ENCODE measurements at places on chromosomes 5 and 9. TPM values are rescaled to one million over a fixed set of nuclear protein-coding genes. Genes with fewer than 3 reads are reported as not detected.

Gene PCDHB4
- total RNA-seq: not detected

Gene GAPT
- not detected for total RNA-seq

Gene FREM1
- not detected for total RNA-seq

Gene IFNB1
- total RNA-seq: not detected

Gene FAT2
- under 0.01 TPM for total RNA-seq

Gene SOWAHA
- 0.28 TPM for total RNA-seq

Gene BAAT
- not detected for total RNA-seq

Gene FGF18
- 0.16 TPM for total RNA-seq

Gene ZNF366
- not detected for total RNA-seq

DNA sequence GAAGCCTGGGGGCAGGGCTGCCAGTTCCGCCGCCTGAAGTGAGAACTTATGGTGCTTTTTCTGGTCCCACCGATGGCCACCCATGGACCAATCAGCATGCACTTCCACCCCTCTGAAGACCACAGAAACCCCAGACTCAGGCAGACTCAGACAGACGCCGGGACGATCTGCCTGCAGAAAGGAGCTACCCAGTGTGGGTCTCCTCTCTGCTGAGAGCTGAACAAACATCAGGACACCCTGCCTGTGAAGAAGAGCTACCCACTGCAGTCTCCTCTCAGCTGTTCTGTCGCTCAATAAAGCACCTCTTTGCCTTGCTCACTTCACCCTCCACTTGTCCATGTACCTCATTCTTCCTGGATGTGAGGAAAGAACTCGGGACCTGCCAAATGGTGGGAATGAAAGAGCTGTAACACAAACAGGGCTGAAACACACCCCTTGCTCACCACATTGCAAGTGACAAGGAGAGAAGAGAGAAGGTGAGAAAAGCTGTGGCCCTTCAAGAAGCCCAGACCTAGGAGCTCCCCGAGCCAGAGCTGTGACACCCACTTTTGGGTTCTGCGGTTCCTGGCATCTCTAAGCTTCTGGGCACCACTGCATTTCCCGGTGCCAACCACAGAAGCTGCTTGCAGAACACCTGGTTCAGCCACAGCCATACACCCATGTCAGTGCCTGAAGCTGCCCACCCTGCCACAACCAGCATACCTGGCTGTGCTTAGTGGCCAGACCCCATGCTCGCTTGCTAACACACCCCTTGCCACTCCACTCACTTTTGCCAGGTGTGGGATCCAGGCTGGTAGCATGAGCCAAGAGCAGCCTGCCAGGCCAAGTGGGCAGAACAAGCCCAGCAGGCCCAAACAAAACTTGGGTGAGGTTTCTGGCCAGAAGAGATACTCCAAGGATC, 114.3 kb upstream of the TSLP start:
- no peak overlapping the region for H3K27ac ChIP-seq
- no peaks in the 10 kb centered on the region for H3K36me3 ChIP-seq
- no peaks in the 10 kb centered on the region for H3K27me3 ChIP-seq

- H3K27ac ChIP-seq: no peak overlapping the region
- peak overlapping the region; percentile 61 for H3K4me3 ChIP-seq
- H3K27me3 ChIP-seq: peaks cover 57% of the 10 kb centered on the region
Observed at GRCh38 chr9:121498487-121499176, 1.0 kb downstream of the GGTA1 start.

DNA sequence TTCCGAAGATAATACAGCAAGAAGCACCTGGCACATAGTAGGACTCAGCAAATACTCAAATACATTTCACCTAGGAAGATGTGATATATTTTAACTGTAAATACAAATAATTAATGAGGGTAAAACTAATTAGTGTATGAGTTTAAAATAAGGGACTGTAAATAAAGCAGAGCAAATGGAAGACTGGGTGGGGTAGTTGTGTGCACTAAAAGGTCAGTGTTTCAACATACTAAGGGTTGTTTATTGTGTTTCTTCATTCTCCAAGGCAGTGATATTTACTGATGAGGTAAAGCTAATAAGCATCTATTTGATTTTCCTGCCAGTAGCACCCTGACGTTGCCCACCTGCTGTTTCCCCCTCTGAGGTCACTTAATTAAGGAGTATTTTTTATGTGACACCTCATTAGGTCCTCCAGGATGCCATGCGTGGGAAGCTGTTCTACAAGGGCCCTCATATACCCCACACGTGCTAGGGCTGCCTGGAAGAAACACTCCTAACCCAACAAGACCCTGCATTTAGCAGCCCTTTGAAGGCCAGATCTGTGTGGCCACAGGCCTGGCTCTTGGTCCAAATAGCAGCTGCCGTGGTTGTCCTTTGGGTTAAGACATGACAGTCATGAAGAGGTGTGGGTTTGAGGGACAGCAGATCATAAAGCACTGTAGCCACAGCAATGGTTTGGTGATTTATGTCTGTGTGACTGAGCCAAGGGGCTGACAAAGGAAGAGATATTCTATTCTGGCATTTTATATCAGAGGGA, 97.5 kb upstream of the RPS23 start:
- DNase-seq: no peak
- no peak overlapping the region for H3K27ac ChIP-seq
- peaks cover 6% of the 10 kb centered on the region for H3K36me3 ChIP-seq
- H3K4me1 ChIP-seq: peaks cover 9% of the 10 kb centered on the region
- no peaks in the 10 kb centered on the region for H3K27me3 ChIP-seq

- no peaks in the 10 kb centered on the region for H3K36me3 ChIP-seq
- H3K4me3 ChIP-seq: no peak overlapping the region
- no peak for DNase-seq
- H3K27me3 ChIP-seq: no peaks in the 10 kb centered on the region
- H3K27ac ChIP-seq: no peak overlapping the region
Observed at GRCh38 chr5:172713809-172714490, 57.0 kb downstream of the DUSP1 start.

DNA sequence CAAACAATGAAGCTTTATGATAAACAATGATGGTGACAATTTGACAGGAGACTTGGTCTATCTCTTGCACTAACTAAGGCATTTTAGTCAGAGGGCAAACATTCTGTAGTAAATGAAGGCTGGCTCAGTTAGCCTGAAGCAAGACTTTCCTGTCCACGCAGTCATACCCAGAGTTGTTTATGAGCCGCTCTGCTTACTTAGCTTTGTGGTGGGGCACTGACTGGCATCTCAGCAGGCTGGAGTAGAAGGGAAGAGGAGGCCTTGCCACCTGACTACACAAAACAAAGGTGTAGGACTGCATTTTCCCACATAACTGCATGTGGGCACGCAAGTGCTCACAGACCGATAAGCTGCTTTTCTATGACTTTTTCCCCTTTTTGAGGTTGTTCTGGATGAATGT, 133.7 kb upstream of the EPB41L4A start:
- no peak for DNase-seq
- H3K27ac ChIP-seq: no peak overlapping the region
- no peaks in the 10 kb centered on the region for H3K4me1 ChIP-seq
- H3K4me3 ChIP-seq: no peak overlapping the region
- H3K36me3 ChIP-seq: no peaks in the 10 kb centered on the region

- H3K27me3 ChIP-seq: no peaks in the 10 kb centered on the region
- peaks cover 5% of the 10 kb centered on the region for H3K36me3 ChIP-seq
- no peak overlapping the region for H3K4me3 ChIP-seq
- no peak overlapping the region for H3K27ac ChIP-seq
- peaks cover 6% of the 10 kb centered on the region for H3K4me1 ChIP-seq
Observed at GRCh38 chr5:35753500-35753899, 103.2 kb upstream of the IL7R start.

DNA sequence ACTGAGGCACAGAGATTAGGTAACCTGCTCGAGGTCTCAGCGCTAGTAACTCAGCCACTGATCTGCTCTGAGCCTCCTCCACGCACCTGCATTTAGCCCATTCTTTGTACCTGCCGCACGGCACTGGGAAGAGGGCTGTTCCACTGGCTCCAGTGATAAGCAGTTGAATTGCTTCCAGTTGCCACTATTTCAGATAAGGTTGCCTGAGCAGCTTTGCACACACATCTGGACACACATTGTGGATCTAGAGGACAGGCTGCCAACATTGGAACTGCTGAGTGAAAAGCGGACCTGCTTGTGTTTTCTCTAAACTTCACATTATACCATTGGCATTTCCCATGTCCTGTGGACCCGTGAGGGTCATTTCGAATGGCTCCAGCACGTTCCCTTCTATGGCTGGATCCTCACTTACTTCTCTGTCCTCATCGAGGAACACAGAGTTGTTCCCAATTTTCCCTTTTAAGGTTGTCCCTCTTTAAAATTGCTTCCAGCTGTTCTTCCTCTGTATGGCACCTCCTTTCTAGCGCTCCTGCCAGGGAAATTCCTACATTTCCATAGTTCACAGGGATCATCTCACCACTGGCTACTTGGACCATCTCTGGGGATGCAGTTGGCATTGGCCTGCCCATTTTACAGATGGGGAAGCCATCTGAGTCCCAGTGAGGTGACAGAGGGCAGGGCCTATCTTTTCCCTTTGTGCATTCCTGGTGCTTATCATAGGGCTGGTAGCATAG, 45.9 kb upstream of the RPL26L1 start:
- no peaks in the 10 kb centered on the region for H3K27me3 ChIP-seq
- peaks cover 6% of the 10 kb centered on the region for H3K36me3 ChIP-seq
- H3K4me3 ChIP-seq: no peak overlapping the region
- no peak overlapping the region for H3K27ac ChIP-seq
- no peak for DNase-seq
- no peaks in the 10 kb centered on the region for H3K4me1 ChIP-seq

- DNase-seq: no peak
- H3K4me3 ChIP-seq: no peak overlapping the region
- H3K36me3 ChIP-seq: no peaks in the 10 kb centered on the region
Observed at GRCh38 chr5:179333796-179334761, 11.2 kb downstream of the ADAMTS2 start.

GRCh38 chr5:160367885-160368284, 2.5 kb downstream of the C1QTNF2 start:
- no peak for DNase-seq
- no peak overlapping the region for H3K4me3 ChIP-seq
- peaks cover 52% of the 10 kb centered on the region for H3K27me3 ChIP-seq
- H3K4me1 ChIP-seq: peaks cover 6% of the 10 kb centered on the region

- H3K4me1 ChIP-seq: peaks cover 47% of the 10 kb centered on the region
- H3K27ac ChIP-seq: no peak overlapping the region
- no peak overlapping the region for H3K4me3 ChIP-seq
- no peak for DNase-seq
Observed at GRCh38 chr5:462051-462481, 19.1 kb downstream of the EXOC3 start.

DNA sequence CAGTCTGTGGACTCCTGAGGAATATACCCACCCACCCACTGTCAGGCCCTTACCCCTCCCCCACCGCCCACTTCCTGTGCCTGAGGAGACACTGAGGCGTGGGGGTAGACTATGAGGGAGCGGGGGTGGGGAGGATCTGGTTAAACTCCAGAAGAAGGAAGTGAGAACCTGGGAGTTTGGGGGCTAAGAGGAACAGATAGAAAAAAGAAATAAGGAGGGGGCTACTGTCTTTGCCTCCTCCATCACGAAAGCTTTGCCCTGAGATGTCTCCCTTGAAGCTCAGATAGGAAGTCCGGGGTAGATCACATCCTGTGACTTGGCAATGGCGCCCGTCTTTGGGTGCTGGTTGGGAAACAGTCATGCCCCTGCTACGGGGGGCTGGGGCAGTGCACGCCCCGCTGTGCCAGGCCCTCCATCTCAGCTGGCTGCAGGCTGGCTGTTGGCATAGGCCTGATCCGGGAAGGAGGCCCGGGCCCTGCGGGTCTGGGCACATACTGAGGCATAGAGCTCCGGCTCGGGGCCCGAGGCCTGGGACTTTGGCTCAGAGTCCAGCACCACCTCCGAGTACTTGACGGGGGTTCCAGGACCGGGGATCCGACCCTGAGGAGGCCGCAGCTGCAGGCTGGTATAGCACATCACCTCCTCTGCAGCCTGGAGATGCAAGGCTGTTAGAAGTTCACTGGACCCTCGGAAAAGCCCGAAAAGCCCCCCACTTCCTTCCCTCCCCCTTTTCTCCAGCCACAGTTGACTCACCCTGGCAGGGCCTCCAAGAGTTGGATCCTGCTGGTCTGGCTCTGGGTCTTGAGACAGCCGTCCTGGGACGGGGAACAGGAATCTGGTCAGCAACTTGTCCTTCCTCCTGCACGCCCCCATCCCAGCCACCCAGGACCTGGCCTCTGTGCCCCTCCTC, 1.0 kb downstream of the SIT1 start:
- DNase-seq: no peak
- H3K27ac ChIP-seq: peak overlapping the region; percentile 70
- peaks cover 22% of the 10 kb centered on the region for H3K36me3 ChIP-seq
- H3K4me1 ChIP-seq: peaks cover 46% of the 10 kb centered on the region

- no peak overlapping the region for H3K4me3 ChIP-seq
- no peaks in the 10 kb centered on the region for H3K36me3 ChIP-seq
- no peak overlapping the region for H3K27ac ChIP-seq
- no peak for DNase-seq
Observed at GRCh38 chr5:100762108-100762507, 141.0 kb downstream of the ST8SIA4 start.

DNA sequence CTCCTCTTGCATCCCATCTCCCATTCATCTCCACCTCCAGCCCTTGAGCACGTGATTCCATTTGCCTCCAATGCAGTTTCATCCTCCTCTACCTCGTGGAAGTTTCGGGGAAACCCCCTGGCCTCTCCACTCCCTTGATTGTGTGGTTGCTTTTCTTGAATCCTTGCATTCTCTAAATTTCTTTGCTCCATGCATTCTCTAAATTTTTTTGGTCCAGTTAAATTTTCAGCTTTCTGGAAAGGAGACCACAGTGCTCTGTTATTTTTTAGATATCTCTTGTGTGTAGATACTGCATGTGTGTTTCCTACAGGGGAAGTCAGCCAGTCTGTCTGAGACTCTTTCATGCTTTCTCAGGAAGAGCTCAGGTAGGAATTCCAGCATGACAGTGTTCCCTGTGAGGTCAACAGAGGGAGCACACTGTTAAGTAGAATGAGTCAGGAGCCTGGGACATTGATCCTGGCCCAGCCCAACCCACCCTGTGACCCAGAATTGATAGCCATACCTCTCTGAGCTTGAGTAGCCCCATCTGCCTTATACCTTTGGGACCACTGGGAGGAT, 52.8 kb downstream of the AMBP start:
- H3K27ac ChIP-seq: no peak overlapping the region
- no peaks in the 10 kb centered on the region for H3K4me1 ChIP-seq
- no peak for DNase-seq
- H3K36me3 ChIP-seq: peaks cover 2% of the 10 kb centered on the region
- H3K4me3 ChIP-seq: no peak overlapping the region

GRCh38 chr5:158814521-158814920, 285.2 kb downstream of the EBF1 start:
- peaks cover 29% of the 10 kb centered on the region for H3K4me1 ChIP-seq
- no peaks in the 10 kb centered on the region for H3K27me3 ChIP-seq
- peaks cover 3% of the 10 kb centered on the region for H3K36me3 ChIP-seq

GRCh38 chr5:109550077-109550476, 139.7 kb upstream of the MAN2A1 start:
- no peak overlapping the region for H3K4me3 ChIP-seq
- H3K4me1 ChIP-seq: no peaks in the 10 kb centered on the region
- no peaks in the 10 kb centered on the region for H3K36me3 ChIP-seq

DNA sequence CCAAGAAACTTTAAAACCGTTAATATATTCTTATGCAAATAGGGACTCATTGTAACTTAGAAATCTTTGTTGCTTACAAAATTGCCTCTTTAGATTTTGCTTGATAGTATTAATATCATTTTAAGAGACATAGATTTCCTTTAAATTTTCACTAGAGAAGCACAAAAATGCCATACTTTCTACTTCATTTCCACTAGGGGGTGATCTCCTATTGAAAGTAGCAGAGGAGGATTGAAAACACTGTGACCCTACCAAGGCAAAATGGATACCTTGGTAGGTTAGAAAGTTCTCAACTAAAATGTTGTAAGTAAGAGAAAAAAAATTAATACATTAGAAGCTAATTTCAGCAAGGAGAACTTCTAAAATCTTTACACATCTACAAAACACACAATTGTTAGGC, 204.9 kb downstream of the CHSY3 start:
- H3K4me3 ChIP-seq: no peak overlapping the region
- no peak for DNase-seq
- no peak overlapping the region for H3K27ac ChIP-seq
- H3K36me3 ChIP-seq: no peaks in the 10 kb centered on the region

Data from activated T-helper 2 cell treated with anti-CD3 and anti-CD28 coated beads, Interferon-gamma antibody, Interleukin-2, Interleukin-4, amounts not matched to agents 10 μg/mL and 5 μg/mL and 100 μg/mL, durations not matched to agents 14 hours and 24 hours and 36 hours (primary cell).